ENCODE measurements at places on chromosomes 3 and 15. TPM values are rescaled to one million over a fixed set of nuclear protein-coding genes. Genes with fewer than 3 reads are reported as not detected.
A peak's percentile ranks its signal among the peaks of the same experiment; 100 is the strongest.

DNA sequence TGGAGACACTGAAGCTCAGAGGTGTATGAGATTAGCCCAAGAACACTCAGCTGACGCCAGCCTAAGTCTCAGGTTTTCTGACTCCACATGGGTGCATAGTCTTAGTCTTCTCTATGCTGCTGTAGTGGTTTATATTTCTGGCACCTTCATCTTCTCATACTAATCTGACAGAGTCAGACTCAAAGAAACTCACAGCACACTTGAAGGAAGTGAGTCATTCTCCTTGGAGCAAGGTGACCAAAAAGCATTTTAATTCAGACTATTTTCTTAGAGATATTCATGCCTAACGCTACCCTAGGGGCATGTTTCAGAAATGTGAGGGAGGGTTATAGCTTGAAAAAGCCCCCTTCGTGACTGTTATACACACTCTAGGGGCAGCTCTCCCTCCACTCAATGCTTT, 775.3 kb upstream of the ARPP21 start:
- no peaks in the 10 kb centered on the region for H3K36me3 ChIP-seq
- peaks cover 28% of the 10 kb centered on the region for H3K4me1 ChIP-seq
- H3K27ac ChIP-seq, result peak overlapping the region; percentile 70
- peak; percentile 51 for DNase-seq
- H3K4me3 ChIP-seq, result peak overlapping the region; percentile 24
- no peaks in the 10 kb centered on the region for H3K27me3 ChIP-seq

DNA sequence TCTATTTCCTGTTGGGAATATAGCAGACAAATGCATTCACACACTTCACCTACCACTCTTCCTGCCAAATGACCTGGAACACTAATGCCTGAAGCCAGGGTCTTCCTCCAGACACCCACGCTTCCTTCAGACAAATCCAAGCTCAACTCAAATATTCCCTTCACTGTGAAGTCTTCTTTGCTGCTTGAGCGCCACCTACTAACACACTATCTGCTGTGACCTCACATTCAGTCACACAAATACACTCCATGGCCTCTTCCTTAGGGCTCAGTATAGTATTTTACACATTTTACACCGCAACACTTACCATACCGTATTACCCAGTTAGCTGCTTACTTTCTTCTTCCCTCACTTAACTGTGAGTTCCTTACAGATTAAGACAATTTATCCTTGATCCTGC, 149.4 kb downstream of the SHOX2 start:
- H3K27me3 ChIP-seq, result no peaks in the 10 kb centered on the region
- H3K27ac ChIP-seq, result no peak overlapping the region
- no peaks in the 10 kb centered on the region for H3K36me3 ChIP-seq
- no peak overlapping the region for H3K4me3 ChIP-seq

The TTBK2 gene
- total RNA-seq, result 33.8 TPM

The C3orf85 gene
- not detected for total RNA-seq

GRCh38 chr15:74812533-74812932, at the start of gene LMAN1L:
TSS of gene LMAN1L (plus strand) at chr15:74812835. CDS start at chr15:74812855, 20 bp downstream.
- no peak within 1 kb of the TSS for H3K4me3 ChIP-seq
- DNase-seq, result peak; percentile 58
- peaks cover 25% of the 10 kb centered on the region for H3K4me1 ChIP-seq
- no peaks in the 10 kb centered on the region for H3K36me3 ChIP-seq

The FOXL2 gene
- total RNA-seq, result not detected

The DNASE1L3 gene
- not detected for total RNA-seq

The LMCD1 gene
- not detected for total RNA-seq

DNA sequence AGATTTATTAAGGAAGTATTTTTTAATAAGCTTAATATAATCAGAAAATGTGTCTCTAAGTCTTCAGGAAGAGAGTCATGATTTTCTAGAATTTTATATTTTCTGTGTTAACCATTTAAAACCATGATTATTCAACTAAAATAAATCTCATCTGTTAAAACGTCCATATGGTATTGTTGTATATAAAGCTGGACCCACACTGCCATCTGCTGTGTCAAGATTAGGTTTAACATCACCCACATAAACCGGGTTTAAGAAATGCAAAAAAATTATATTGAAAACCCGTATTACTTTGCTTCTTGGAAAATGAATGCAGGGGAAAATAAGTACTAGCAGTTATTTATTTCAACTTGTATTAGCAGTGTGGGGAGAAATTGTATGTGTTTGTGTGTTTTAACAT, 9.5 kb upstream of the CCDC66 start:
- no peaks in the 10 kb centered on the region for H3K27me3 ChIP-seq
- DNase-seq, result peak; percentile 52
- H3K36me3 ChIP-seq, result no peaks in the 10 kb centered on the region
- no peak overlapping the region for H3K4me3 ChIP-seq
- H3K4me1 ChIP-seq, result no peaks in the 10 kb centered on the region

The IL17RB gene
- total RNA-seq, result not detected

The PRR20G gene
- total RNA-seq, result not detected

DNA sequence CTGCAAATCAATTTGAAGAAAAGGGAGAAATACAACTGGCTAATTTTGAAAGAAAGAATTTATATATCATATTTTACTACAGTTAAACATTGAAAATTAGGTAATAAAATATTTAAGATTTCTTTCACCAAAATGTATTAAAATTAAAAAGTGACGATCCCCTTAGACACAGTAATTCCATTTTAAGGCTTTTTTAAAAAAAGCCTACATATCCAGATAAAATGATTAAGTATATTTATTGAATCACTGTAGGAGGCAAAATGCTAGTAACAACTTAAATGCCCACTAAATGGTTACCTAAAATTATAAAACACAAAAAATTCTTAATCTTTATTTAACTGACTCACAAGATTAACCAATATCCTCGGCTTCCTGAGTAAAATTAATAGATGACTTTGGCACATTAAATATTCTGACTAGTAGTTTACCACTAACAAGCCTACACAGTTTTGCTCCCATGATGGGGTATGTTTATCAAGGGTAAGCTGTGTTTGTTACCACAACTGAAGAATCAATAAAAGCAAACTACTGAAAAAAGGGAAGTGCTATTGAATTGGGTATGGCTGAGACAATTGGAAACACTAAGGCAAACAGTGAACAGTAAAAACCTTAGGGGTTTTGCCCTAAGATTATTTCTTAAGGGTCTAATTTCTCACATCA, 28.4 kb downstream of the ANKRD28 start:
- no peak overlapping the region for H3K4me3 ChIP-seq
- no peak for DNase-seq
- H3K36me3 ChIP-seq, result peaks cover 8% of the 10 kb centered on the region
- peaks cover 13% of the 10 kb centered on the region for H3K4me1 ChIP-seq
- no peaks in the 10 kb centered on the region for H3K27me3 ChIP-seq

The CMTM8 gene
- total RNA-seq, result 0.14 TPM

- H3K27ac ChIP-seq, result no peak overlapping the region
- DNase-seq, result no peak
- peaks cover 29% of the 10 kb centered on the region for H3K4me1 ChIP-seq
- H3K4me3 ChIP-seq, result no peak overlapping the region
- H3K36me3 ChIP-seq, result no peaks in the 10 kb centered on the region
Observed at GRCh38 chr15:51754267-51754666, 2.9 kb downstream of the TMOD2 start.

GRCh38 chr3:132265028-132265427, 52.2 kb upstream of the ACP3 start:
- H3K27ac ChIP-seq, result no peak overlapping the region
- no peaks in the 10 kb centered on the region for H3K27me3 ChIP-seq
- no peak for DNase-seq
- H3K4me3 ChIP-seq, result no peak overlapping the region
- H3K4me1 ChIP-seq, result no peaks in the 10 kb centered on the region
- H3K36me3 ChIP-seq, result no peaks in the 10 kb centered on the region

GRCh38 chr15:87638554-87639083, 617.9 kb downstream of the NTRK3 start:
- H3K4me3 ChIP-seq, result no peak overlapping the region
- no peak for DNase-seq
- H3K36me3 ChIP-seq, result no peaks in the 10 kb centered on the region
- no peak overlapping the region for H3K27ac ChIP-seq
- H3K4me1 ChIP-seq, result no peaks in the 10 kb centered on the region

DNA sequence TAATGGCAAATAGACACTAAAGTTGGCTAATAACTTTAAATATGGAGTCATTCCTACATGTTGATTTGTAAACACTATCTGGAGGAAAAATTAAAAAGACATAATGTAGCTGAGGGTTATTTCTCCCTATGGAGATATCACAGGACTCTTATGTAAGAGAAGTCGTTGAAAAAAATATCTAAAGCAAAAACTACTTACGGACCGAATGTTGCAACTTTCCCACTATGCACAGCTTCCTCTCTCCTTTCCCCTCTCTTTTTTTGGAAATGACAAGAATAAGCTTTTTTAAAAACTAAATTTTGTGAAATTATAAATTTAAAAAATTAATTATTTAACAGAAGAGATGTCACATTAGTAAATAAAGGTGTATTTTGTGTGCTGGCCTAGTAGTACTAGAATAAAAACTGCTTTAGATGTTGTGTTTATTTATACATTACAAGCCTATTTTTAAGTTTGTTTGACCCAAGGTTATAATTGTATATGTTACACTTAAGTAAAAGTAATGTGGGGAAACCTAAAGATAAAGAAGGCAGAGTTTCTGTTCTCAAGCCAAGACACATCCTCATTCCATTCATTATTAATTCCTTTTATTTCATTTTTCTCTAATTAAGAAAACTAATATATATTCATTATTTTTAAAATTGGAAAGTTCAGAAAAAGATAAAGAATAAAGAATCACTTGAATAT, 20.7 kb upstream of the PPARG start:
- H3K36me3 ChIP-seq, result no peaks in the 10 kb centered on the region
- no peak overlapping the region for H3K27ac ChIP-seq
- DNase-seq, result no peak
- H3K4me1 ChIP-seq, result peaks cover 6% of the 10 kb centered on the region
- no peak overlapping the region for H3K4me3 ChIP-seq
- no peaks in the 10 kb centered on the region for H3K27me3 ChIP-seq

DNA sequence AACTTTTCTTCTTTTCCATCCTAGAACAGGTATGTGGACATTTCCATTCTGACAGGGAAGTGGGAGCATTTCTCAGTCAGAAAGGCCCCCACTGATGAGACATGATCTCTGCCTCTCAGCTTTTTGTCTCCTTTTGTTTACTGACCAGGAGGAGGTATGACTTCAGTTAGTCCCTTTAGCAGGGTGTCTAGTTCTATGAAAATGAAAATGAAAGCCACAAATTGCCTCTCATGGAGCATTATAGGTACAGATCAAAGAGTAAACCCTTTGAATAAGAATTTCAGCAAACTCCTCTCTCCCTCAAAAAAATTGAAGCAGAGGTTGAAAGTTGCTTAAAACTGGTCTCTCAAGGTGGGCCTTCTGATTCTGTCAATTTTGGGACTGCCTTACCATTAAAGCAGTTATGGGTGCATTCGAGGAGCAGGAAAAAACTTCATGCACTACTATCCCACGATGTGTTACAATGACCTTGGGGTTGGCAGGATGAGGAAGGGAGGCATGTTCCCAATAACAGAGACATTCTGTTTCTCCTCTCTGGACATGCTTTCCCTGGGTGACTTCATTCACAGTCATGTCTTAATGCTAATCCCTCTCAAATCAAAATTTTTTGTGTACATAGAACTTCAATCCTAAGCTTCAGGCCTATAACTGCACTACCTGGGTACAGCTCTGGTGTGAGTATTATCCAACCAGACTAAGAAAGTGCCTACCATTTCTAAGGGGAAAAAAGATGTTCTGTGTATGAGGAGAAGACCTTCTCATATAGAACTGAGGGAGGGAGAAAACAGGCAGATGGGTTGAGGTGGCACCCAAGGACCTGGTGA, 50.6 kb upstream of the TBC1D23 start:
- no peaks in the 10 kb centered on the region for H3K36me3 ChIP-seq
- H3K27ac ChIP-seq, result no peak overlapping the region
- H3K27me3 ChIP-seq, result no peaks in the 10 kb centered on the region
- H3K4me1 ChIP-seq, result no peaks in the 10 kb centered on the region
- DNase-seq, result no peak
- H3K4me3 ChIP-seq, result no peak overlapping the region

- no peaks in the 10 kb centered on the region for H3K27me3 ChIP-seq
- peaks cover 13% of the 10 kb centered on the region for H3K36me3 ChIP-seq
- H3K4me1 ChIP-seq, result peaks cover 40% of the 10 kb centered on the region
- H3K4me3 ChIP-seq, result peak overlapping the region; percentile 95
- H3K27ac ChIP-seq, result peak overlapping the region; percentile 94
Observed at GRCh38 chr15:68818769-68819494, 1.8 kb downstream of the ANP32A start.

The CFAP100 gene
- not detected for total RNA-seq

- 0 out of 2 replicates have a peak, but pooled peaks cover 3% of the 10 kb centered on the region for H3K36me3 ChIP-seq
- DNase-seq, result no peak
- no peak overlapping the region for H3K4me3 ChIP-seq
- no peak overlapping the region for H3K27ac ChIP-seq
- no peaks in the 10 kb centered on the region for H3K4me1 ChIP-seq
Observed at GRCh38 chr3:81502236-81502635, 259.2 kb downstream of the GBE1 start.

- peaks cover 73% of the 10 kb centered on the region for H3K36me3 ChIP-seq
- H3K4me1 ChIP-seq, result no peaks in the 10 kb centered on the region
- H3K4me3 ChIP-seq, result no peak overlapping the region
- H3K27ac ChIP-seq, result no peak overlapping the region
- DNase-seq, result peak; percentile 38
Observed at GRCh38 chr15:42264795-42265194, 8.2 kb upstream of the GANC start.

- no peaks in the 10 kb centered on the region for H3K27me3 ChIP-seq
- H3K27ac ChIP-seq, result no peak overlapping the region
- DNase-seq, result no peak
- no peaks in the 10 kb centered on the region for H3K36me3 ChIP-seq
Observed at GRCh38 chr15:92048739-92049138, 195.2 kb downstream of the SLCO3A1 start.

The PIGB gene
- total RNA-seq, result 46.6 TPM

DNA sequence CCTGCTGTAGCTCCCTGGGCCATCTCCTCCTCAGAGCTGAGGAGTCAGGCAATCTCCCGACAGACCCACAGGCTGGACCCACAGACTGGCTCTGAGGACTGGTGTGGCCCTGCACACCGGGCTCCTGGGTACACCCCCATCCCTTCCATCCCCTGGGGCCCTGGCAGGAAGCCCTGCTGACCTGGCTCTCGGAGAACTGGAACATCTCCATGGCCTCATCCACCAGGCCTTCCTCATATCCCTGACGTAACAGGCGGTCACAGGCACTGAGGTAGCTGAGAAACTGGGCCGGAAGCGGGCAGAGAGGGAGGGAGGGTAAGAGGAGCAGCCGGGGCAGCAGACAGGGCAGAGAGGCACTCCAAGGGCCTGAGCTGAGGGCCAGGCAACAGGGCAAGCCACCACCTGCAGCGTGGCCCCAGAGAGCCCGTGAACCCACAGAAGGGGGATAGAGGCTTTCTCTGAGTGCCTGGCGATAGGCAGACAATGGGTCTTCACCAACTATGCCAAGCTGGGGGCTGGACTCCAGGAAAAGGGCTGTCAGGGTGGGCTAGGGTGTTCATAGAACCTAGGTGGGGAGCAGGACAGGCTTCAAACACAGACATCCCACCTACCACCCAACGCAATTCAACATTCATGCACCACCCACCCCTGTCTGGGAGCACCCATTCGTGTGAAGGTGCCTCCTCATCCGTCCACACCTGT, 17.9 kb downstream of the KBTBD13 start:
- H3K27ac ChIP-seq, result no peak overlapping the region
- no peaks in the 10 kb centered on the region for H3K27me3 ChIP-seq
- H3K4me1 ChIP-seq, result no peaks in the 10 kb centered on the region
